ENCODE measurements at places on chromosomes 11 and 22.

DNA sequence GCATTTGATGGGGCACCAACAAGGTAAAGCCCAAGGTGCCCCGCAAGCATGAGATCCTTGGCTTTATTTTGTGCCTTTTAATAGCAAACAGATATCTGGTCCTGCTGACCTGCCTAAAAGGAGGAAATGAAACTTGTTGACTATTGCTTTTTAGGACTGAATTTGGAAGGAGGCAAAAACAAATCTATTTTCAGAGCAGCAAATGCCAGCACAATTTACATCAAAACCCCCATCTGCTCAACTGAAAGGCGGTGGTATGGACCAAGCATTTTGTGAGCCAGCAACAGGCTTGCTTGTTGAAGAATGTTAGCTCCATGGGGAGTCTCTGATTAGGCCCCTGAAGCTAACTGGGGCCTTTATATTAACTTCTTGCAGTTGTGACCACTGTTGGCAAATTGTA lies 192.6 kb upstream of the E2F8 start:
- DNase-seq: no peak

GRCh38 chr22:38240734-38241252 lies 32.0 kb downstream of the TMEM184B start:
- DNase-seq: peak; percentile 67

DNA sequence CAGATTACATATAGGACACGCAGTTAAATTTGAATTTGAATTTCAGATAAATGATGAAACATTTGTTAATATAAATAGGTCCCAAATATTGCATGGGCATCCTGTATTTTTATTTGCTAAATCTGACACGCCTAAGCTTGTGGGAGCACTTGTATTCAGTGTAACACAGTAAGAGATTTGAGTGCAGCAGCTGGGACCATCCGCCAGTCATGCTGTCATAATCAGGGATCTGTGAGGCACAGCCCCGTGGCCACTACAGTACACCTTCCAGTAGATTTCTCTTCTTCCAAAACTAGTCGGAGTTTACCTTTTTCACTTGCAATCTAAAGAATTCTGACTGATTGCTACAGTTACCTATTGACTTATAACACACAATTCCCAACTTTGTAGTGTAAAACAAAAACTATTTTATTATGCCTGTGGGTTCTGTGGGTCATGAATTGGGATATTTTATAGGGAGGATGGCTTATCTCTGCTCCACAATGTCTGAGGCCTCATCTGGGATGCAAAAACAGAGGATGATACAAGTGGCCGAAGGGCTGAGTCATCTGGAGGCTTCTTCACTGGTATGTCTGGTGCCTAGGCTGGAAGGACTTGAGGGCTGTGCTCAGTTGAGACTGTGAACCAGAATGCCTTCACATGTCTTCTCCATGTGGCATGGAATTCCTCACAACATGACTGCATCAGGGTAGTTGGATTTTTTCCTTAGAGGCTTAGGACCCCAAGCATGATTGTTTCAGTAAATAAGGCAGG lies 74.1 kb downstream of the PRSS23 start:
- no peak for DNase-seq

DNA sequence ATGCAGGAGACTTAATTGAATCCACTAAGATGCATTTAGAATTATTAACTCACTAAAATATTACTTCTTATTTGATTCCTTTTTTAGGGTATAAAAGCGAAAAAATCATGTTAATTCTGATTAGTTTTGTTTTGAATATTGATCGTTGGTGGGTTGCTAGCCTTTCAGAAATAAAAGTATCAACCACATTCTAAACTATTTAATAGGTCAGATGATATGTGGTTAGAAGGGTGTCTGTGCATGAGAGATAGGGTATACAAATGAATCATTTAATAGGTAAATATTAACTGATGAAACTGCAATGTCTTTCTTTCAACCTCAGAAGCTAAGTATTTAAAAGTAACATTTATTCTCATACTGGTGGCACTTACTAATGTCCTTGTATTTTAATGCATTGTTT lies 515.1 kb downstream of the CNTN5 start:
- DNase-seq: no peak

DNA sequence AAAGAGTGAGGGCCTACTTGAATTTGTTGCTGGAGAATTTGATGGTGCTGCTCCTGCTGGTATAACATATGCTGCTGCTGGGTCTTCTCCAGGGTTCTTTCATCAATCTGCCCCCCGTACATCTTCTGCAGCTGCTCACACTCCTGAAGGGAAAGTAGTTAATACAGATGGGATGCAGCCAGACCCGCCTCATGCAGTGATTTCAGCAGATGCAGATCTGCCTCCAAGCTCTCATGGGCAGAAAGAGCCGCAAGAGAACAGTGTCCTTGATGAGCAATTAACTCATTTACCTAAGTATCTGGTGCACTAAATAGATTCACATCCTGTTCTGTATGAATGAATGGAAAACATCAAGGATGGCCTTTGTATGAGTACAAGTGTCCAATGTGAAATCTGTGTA lies 24.8 kb upstream of the APOA1 start:
- no peak for DNase-seq

DNA sequence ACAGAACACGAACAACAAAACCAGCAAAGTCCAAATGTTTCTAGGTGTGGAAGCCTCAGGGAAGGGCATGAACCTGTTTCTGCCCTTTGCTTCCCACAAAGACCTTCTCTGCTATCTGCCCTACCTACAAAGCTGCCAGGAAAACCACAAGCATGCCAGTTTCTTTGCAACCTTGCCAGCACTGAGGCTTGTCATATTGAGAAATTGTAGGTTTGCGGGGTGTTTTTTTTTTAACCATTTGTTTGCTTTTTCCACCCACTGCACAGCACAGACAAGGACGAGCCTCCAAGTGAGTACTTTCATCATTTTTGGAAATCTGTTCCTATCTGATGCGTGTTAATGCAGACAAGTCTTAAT lies 12.8 kb downstream of the PARVG start:
- DNase-seq: no peak

GRCh38 chr11:134942681-134943080 lies 530.6 kb upstream of the B3GAT1 start:
- DNase-seq: no peak

- no peak for DNase-seq
These were observed 28.2 kb downstream of the SIK3 start for GRCh38 chr11:117070016-117070415.

GRCh38 chr11:68843703-68844312 lies 2.1 kb upstream of the CPT1A start:
- peak; percentile 50 for DNase-seq

DNA sequence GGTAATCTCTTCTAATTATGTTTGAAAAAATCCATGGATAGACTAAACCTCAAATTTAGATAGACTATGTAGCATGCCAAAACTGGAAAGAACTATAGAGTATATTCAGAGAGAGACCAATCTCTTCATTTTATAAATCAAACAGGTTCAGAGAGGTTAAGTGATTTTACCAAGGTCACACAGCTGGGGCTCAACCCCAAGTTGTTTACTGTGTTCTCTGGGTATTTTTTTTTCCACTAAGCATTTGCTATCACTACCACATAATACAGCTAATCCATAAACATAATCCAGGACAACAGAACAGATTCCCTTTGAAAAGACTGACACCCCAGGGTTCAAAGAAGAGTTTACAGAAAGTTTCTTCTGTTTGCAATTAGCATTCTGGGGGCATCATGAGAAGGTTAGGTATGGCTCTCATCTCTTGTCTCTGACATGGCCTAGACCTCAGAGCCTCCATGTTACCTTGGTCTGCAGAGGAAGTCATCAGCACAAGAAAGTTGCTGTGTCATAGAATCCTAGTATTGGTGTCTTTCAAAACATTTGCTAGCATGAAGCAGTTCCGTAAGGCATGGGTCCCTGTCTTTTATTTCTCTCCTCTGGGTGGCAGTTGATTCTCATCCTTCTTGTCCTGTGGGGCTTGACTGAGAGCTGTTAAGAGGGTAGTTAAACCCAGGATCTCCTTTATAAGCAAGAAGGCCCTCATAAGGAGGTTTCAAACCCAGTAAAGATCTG lies 94.5 kb upstream of the HSD17B12 start:
- no peak for DNase-seq

DNA sequence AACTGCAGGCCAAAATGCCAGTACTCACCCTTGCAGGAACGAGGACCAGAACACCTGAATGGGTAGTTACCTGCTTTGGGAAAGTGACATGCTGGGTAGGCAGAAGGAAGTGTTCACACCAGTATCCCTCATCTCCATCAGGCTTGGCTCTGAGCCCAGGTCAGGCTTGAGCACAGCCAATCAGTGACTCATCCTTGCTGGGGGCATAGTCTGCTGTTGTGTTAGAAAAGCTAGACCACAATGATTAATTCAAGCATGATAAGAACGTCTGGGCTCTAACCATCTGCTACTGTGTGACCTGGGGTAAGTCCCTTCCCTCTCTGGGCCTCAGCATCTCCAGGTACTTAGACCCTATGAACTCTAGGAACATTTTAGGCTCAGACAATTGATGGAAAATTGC lies 450.4 kb downstream of the MIAT start:
- DNase-seq: peak; percentile 44

GRCh38 chr11:69161117-69161407 lies 5.3 kb downstream of the SMIM38 start:
- no peak for DNase-seq
